ENCODE measurements at places on chromosomes 12 and 14.
A peak's percentile ranks its signal among the peaks of the same experiment; 100 is the strongest.

DNA sequence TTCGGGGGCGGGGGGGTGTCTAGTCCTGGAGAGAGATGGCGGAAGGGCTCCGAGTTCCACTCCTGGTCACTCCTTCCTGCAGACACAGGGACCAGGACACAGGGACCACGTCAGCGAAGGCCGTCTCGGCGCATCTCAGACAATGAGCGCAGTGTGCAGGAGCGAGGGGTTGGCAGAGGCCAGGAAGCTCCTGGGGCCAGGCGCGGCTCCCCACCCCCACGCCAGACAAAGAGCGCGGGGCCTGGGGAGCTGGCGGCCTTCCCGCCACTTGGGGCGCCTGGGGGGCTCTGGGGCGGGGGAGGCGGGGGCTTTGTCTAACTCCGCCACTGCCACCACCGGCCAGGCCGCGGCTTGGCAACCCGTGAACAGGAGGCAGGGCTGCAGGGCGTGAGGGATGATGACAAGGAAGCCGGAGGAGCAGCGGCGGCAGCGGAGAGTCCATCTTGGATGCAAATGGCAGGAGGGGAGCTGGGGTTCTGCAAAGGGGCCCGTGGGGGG is 2.2 kb downstream of the CDK2AP1 start:
- peak; percentile 47 for DNase-seq

- no peak for DNase-seq
Measured at GRCh38 chr12:108745641-108746040, 14.3 kb upstream of the CORO1C start.

DNA sequence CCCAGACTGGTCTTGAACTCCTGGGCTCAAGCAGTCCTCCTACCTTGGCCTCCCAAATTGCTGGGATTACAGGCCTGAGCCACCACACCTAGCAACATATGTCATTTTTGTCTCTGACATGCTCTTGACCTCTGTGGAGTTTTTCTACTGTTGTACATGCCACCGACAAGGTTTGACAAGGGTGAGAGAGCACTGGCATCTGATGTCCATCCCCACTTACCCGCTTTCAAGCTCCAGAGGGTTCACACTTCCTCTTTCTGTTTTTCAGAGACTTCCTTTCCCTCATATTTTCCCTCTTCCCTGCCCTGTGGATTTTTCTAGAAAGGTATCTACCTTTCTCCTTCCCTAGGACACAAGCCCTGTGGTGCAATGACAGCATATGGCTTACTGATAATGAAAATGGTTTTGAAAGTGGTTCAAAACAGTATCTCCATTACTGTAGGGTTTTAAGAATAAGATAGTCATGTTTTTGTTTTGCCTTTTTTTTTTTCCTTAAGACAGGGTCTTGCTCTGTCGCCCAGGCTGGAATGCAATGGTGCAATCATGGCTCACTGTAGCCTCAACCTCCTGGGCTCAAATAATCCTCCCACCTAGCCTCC is 27.7 kb upstream of the PLEKHG3 start:
- DNase-seq: no peak

- no peak for DNase-seq
Measured at GRCh38 chr12:9796971-9797370, 30.3 kb upstream of the KLRF1 start.

DNA sequence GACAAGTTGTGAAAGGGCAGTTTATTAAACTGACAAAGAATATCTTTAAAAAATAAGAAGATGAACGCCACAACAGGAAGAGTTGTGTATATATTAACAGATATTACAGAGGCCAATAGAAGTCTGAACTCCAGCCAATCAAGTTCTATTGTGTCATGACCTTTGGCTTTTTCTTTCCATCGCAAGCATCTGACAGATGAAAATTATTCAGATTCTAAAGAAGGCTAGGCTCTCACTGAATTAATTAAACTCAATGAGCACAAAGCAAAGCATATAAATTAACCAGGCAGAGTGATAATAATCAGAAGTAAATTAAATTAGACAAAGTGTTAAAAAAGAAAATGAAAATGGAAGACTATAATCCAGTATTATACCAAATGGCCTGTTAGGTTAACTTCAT is 62.0 kb upstream of the PYGL start:
- no peak for DNase-seq

- DNase-seq: no peak
Measured at GRCh38 chr12:55629058-55629841, 7.4 kb upstream of the OR10P1 start.

DNA sequence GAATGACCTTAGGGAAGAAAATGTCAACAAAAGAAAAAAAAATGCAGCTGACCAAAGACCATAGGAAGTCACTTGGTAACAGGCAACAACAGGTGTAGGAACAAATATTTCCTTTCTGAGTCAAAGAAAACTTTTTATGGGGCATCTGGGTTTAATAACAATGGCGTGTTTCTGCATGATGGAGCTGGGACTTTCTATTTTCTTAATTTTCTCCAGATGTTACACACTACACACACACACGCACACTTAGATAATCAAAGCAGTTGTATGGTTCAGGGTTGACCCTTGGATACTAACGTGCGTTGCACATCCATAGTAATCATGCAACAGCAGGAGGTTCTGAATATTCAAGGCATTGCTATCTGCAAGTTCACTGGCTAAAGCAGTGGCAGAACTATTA is 47.9 kb upstream of the NTF3 start:
- DNase-seq: no peak

DNA sequence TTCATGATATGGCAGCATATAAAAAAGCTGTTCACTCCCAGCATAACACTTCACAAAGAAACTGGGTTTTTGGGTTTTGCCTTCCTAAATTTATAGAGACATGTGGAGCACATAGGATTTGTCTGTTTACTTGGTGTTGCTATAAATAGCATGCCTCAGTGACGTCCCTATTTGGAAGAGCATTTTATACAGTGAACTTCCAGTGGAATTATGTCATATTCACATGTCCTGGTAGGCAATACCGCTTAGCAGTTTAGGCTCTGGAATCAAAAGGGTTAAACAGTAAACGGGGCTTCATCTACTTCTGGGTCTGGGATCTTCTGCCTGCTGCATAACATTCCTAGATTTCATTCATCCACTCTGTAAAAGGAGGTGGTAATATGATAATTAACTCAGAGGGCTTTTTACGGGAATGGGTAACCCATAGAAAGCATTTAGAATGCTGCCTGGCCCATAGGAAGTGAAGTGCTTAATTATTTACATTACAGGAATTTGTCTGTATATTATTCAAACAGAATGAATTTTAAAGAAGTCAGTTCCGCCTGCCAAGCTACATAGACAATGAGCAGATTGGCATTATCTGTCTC is 396.1 kb downstream of the TMTC2 start:
- no peak for DNase-seq

DNA sequence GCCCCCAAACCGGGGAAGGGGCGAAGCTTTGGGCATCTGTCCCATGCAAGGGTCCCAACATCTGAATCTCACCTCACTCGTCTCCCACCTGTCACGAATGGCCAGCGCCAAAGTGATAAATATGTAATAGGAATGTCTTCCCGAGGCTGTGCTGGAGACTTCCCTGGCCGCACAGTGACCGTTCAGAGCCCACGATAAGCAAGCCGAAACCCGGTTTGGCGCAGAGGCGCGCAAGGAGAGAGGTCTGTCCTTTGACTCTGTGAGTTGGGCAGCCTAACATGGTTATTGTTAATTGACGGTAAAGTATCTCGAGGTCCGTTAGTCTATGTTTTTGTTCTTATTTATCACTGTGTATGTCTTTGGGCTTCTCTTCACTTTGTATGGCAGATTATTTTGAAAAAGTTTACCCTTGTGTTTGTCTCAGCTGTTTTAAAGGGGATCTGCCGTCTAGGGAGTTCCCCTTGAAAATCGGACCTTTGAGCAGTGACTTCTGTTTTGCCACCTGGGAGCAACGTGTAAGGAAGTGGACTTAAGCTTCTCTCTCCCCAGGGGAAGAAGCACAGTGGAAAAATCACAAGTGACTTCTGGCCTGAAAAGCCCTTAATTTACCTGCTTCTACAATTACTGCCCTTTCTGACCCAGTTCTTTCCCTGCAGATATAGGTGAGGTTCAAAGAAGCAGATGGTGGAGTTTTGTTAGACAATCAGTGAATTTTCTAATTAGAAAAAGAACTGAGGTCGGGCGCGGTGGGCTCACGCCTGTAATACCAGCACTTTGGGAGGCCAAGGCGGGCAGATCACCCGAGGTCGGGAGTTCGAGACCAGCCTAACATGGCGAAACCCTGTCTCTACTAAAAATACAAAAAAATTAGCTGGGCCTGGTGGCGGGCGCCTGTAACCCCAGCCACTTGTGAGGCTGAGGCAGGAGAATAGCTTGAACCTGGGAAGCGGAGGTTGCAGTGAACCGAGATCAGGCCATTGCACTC is 1.1 kb upstream of the TM9SF1 start:
- DNase-seq: no peak

DNA sequence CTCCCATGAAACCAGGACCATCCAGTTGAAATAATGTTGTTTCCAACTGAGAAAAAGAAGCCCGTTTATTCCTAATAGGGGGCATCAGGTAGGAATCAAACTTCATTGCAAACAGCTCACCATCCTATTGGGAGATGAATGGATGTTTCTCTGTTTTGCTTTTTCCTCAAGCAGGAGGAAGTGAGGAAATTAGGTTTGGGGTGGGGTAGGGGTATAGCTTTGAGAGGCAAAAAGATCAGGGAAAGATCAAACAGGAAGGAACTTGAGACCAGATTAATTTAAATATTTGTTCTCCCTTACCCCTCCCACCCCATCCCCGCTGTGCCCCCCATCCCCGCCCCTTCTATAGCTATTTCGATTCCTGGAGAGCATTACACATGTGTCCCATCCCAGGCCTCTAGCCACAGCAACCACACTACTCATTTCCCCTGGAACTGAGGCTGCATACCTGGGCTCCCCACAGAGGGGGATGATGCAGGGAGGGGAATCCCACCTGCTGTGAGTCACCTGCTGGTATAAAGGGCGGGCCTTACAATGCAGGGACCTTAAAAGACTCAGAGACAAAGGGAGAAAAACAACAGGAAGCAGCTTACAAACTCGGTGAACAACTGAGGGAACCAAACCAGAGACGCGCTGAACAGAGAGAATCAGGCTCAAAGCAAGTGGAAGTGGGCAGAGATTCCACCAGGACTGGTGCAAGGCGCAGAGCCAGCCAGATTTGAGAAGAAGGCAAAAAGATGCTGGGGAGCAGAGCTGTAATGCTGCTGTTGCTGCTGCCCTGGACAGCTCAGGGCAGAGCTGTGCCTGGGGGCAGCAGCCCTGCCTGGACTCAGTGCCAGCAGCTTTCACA is at the start of gene IL23A:
Gene IL23A (plus strand): TSS at position 577 of the 850 bp plus-strand sequence. CDS start 161 bp downstream, at position 738.
- DNase-seq: peak; percentile 45

DNA sequence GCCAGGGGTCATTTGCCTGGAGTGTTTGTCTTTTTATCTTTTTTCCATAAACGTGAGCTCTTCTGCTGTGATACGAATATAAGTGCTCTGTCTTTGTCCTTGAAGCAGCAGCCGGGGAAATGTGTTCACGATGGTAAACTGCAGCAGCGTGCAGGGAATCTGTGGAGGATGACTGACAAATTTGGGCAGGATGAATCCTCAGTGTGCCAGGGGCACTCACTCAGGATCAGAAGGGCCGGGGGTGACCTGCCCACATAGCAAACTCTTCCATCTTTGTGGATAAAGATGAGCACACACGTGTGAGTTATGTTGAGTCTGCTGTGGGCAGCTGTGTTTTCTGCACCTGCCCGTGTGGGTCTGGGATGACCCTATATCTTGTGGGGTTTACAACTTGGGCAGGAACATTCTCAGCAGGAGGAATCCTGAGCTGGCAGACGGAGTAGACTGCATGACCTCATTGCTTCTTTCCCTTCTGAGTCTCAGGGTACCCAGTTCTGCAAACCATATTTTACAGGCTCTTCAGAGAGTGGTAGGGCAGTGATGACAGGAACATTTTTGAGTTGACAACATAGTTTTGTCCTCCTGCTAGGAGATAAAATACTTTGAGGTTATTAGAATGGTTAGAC is 711 bp downstream of the ANO4 start:
- no peak for DNase-seq

- no peak for DNase-seq
Measured at GRCh38 chr14:91374879-91375702, 42.5 kb downstream of the CCDC88C start.

GRCh38 chr14:59239022-59239421 is 50.6 kb downstream of the DAAM1 start:
- DNase-seq: no peak

DNA sequence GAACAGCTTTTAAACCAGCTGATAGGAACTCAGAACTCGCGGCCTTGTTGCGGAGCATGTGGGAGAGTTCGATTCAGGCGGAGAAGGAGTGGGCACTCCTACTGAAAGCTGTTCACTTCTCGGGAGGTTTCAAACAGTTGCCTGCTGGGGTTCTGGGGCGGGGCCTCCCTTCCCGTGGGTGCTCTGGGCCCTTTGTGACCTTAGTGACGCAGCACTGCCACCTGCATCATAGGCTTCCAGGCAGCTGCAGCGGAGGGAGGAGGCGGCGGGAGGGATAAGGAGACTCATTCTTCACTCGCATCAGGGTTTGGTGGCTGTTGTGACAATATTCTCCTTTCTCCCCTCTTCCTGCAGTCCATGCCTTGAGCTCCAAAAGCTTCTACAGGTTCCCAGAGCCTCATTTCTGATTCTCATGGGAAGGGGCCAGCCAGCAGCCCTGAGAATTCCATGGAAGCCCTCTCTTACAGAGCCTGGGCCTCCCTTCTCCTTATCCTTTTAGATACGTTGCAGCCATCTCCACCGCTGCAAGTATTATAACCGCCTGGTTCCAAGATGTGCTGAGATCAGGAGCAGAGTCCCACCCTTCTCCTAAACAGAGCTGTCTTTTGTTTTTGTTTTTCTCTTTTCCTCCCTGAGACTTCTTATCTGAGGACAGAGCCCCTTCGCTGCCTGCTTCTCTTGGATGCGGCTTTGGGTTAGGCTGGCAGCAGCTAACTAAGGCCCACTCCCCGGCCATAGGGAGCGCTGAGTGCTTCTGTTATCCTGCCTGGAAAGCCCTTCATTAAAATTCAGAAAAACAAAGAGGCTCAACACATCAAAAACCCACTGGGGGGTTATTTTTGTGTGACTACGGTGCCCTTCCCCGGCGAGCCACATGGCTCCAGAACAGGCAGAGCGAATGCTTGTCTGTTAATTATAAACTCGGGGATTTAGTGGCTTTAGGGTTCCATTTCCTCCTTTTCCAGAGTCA is 67.6 kb upstream of the GPATCH2L start:
- no peak for DNase-seq

Measured in memory B cell (primary cell).